Activated naive CD4-positive, alpha-beta T cell (primary cell): ENCODE measurements at places on chromosomes 16 and 17.

- peak; percentile 34 for DNase-seq
These were observed 103.0 kb downstream of the RAB11FIP4 start for GRCh38 chr17:31494259-31495021.

DNA sequence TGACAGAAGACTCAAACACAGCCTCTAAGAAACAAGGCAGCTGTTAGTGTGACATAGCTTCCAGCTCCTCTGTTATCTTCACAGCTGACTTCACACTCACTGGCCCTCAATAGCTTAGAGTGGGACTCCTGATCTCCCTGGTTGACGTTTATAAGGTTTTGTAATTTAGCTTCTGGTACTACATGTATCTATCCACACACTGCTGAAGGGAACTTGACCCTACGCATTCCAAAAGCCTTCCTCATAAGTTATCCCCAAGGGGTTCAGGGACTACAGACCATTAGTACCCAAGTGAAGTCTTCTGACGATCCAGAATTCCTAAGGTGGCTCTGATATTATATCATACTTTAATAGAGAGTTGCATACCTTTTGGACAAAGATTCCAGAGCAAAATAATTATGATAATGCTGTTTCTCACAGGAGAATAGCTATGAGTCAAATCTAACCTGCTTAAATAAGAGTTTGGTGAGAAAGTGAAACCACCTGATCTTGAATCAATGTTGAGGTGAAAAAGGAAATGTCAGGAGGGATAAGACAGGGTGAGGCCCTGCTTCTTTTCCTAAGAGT, 14.5 kb downstream of the ACACA start:
- DNase-seq, result no peak

DNA sequence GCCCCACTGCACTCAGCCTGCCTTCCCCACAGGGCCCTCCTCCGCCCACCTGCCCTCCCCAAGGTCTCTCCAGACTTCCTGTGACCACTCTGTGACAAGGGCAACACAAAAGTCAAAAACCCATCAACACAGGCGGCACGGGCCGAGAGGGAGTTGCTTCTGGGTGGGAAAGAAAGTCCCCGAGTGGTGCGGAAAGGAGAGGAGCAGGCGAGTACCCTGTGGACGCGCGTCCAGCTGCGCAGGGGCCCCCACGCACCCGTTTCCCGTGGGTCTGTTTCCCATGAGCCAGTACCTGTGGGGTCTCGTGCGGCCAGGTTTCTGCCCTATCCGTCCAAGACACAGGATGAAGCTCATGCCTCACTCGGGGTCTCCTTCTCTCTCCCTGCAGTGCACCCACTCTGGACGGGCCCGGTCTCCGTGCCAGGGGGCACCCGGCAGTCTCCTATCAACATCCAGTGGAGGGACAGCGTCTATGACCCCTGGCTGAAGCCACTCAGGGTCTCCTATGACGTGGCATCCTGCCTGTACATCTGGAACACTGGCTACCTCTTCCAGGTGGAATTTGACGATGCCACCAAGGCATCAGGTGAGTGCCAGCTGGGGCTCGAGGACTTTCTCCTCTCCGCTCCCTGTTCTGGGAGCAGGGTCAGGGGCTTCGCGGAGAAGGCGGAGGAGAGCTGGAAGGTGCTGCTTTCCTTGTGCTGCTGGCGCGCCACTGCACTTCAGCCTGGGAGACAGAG, 12.2 kb downstream of the CD2BP2 start:
- no peak for DNase-seq

DNA sequence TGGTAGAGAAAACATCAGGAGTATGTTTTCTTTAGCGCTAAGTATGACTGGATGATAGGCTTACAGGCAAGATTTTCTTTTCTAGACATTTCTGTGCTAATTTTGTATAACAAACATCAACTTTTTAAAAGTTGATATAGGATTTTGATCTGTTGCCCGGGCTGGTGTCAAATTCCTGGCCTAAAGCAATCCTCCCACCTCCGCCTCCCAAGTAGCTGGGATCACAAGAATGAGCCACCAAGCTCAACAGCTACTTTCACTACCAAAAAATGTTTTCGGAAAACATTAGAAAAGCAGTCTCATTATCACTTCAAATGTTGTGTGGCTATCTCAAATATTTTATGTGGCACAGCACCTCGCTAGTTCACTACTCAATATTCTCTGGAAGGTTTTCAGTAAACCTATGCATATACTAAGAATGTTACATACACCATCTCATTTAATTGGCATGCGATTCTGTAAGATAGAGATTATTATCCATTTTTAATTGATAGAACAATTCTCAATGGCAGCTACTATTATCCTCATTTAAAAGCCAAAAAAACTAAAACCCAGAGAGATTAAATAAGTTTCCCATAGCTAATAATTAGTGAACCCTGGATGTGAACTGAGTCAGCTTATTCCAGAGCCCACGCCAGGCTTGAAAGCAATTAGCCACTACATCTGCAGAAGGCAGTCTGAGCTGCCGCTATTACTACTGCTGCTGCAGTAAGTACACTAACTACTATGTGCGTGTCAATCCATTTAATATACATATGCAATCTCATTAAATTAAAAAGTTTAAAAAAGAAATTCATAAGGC, 41.7 kb downstream of the CREBBP start:
- DNase-seq, result no peak

- no peak for DNase-seq
These were observed 5.1 kb upstream of the DHX33 start for GRCh38 chr17:5473906-5474305.

DNA sequence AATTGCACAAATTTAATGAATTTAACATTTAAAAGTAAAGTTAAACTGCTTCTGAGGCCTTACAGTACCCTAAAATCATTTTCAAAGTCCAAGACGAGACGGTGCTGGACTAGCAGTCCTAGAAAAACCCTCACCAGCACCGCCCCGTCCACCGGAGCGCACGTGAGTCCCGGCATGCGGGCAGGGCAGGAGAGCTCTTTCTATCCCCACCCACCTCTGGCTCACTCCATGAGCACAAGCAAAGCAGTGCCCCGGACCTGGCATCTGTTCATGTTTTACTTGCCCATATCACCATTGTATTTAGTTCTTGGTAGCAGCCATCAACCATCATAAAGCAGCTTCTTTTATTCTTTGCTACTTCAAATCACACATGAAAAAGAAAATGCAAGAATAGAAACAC, 41.7 kb downstream of the ANKRD11 start:
- DNase-seq, result no peak

DNA sequence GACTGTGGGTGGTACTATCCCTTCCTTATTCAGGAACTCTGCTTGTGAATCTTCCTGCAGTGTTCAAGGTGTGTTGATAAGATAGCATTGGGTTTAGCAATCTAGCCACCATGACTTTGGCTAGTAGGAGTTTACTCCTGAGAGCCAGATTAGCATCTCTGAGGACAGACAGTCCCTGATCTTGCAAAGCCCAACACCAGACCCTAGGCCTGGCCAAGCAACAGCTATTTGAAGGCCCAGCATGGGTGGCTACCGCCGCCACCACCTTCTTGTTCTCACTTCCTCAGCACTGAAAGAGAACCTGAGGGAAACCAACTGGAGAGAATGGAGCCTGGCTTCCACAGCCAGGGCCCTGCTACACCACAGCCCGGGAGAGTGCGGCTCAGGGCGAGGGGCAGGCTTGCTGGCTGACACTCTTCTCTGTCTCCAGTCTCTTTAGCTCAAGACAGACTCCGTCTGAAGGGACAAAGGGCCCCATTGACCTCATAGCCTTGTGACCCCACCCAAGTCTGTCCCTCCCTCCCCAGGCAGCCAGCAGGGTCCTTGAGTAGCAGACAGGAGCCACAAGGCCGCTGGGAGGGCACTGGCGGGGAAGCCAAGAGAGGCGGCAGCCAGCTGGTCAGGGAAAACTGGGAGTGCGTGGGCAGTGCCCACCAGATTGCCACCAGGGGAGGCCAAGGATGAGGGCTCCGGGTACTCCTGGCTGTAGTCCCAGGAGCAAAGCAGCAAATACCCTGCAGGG, 10.9 kb upstream of the ARHGAP23 start:
- DNase-seq, result no peak
